ENCODE measurements at places on chromosomes 7 and 10.

- no peak for DNase-seq
These were observed 32.4 kb upstream of the ZMIZ2 start for GRCh38 chr7:44716205-44716604.

DNA sequence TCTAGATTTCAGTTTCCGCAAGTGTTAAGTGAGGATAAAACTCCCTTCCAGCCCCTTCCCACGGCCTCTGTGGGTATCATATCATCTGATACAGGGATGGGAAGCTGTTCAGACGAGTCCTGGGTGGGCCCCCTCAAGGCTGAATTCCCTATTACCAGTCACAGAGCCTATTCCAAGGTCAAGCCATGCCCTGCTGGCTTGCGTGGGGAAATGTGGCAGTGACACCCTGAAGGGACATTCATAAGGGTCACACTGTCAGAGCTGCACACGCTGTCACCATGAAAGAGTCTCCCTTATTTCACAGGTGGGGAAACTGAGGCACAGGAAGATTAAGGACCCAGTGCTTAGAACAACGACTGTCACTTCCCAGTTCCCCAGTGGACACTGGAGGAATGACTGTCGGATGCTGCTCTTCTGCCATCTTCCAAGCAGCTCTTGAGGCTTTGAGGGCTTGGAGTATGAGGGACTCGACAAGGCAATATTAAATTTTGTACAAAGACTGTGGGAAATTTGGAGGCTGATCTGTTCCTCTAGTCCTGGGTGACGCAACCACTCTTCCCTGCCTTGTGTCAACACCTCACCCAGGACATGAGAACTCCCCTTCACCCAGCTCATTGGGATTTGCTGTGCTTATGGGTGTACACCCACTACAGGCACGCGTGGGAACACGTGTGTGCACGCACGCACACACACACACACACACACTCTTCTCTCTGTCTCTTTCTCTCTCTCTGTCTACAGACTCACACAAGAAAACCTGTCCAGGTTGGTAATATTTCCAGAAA is 386.0 kb downstream of the RPS24 start:
- DNase-seq: no peak

- no peak for DNase-seq
These were observed 198.1 kb upstream of the STK17A start for GRCh38 chr7:43384616-43385308.

DNA sequence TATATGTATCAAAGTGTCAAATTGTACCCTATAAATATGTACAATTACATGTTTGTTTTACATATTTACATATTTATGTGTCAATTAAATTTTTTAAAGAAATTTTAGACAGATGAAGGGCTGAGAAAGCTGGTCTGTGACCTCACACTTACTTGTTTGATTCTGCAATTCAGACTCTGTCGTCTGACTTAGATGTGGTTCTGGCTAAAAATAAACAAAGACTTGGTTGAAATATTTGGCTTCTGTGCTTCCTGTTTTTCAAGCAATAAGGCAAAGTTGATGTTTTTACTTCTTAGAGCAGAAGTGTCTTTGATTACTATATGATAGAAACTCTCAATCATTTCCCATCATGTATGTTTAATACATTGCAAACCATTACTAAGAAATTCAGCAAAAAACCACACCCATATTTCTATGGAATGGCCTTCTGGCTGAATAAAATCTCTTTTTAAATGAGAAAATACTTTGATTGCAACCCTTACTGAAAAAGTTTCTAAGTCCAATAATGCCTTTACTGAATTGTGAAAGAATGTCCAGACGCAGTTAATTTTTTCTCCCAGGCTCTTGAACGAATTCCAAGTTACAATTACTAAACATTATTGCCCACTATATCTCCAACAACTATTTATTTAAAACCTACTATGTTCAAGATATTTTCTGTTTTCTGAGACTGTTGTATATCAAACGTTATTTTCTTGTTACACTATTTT is 59.5 kb upstream of the PRKG1 start:
- no peak for DNase-seq

DNA sequence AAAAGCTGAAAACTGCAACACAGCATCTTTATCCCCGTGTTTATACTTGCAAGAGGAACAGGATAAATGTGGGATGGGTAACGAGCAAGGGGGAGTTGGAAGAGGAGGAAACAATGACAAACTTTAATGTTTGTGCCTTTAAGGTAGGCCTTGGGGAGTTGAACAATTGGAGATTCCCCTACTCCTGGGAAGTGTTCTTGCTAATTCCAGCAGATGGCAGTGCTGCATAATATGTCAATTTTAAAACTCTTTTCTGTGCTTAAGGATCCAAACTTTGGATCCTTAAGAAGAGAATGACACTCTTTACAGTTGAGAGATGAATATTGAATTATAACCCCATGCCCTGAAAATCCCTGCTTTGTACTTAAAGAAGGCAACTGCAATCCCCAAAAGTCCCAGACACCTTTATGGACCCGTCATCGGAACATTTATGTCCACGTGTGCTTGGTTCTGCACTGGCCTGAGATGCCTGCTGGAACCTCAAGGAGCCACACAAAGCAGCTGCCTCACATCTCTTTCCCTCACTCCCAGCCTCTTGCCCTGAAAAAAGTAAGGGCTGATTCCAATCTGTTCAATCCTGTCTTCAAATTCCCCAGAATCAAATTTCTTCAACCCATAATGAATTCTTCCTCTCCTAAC is 12.0 kb downstream of the IFIT5 start:
- DNase-seq: peak; percentile 66

GRCh38 chr10:107160866-107161265 is 3.6 kb downstream of the SORCS1 start:
- DNase-seq: no peak

- no peak for DNase-seq
These were observed 13.2 kb upstream of the MAP3K8 start for GRCh38 chr10:30420766-30421165.

- peak; percentile 70 for DNase-seq
These were observed 497 bp downstream of the PPP2R2D start for GRCh38 chr10:131901181-131901829.

GRCh38 chr7:141355032-141355431 is 196.2 kb upstream of the AGK start:
- no peak for DNase-seq

GRCh38 chr10:8975535-8975934 is 921.0 kb downstream of the GATA3 start:
- DNase-seq: no peak

GRCh38 chr10:124384591-124385190 is 34.0 kb downstream of the OAT start:
- DNase-seq: no peak

GRCh38 chr7:73896454-73896853 is 35.5 kb downstream of the TMEM270 start:
- DNase-seq: no peak

GRCh38 chr10:113788604-113789083 is 37.2 kb downstream of the PLEKHS1 start:
- DNase-seq: peak; percentile 63

DNA sequence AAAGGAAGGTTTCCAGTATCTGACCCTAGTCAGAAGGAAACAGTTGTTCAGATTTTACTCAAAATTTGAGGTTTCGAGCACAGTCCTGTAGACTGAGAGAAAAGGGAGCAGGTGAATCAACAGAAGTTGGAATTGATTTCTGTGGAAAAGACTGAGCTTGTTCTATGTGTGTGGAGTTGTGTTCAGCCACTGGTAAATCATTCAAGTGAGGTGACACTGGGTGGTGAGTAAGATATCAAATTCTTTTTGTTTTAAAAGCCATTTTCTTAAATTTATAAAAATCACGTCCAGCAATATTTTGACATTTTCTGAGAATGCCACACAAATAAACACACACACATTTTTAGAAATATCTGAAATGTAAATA is 165.1 kb downstream of the HGF start:
- DNase-seq: no peak

DNA sequence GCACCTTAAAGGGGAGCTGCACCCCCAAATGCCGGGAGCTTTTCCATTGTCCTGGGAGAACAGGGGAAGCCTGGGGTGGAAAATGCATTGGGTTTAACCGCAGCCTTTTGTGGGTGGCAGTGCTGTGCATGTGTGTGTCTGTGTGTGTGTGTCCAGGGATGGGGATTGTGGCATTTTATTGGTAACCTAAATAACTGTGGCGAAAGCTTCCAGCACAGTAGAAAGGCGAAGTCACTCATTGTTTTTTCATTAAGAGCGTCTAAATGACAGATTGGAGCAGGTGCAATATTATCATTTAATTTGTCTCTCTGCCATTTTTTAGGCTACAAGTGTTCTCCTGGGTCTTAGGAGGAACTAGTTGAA is 55.1 kb downstream of the INSIG1 start:
- no peak for DNase-seq

DNA sequence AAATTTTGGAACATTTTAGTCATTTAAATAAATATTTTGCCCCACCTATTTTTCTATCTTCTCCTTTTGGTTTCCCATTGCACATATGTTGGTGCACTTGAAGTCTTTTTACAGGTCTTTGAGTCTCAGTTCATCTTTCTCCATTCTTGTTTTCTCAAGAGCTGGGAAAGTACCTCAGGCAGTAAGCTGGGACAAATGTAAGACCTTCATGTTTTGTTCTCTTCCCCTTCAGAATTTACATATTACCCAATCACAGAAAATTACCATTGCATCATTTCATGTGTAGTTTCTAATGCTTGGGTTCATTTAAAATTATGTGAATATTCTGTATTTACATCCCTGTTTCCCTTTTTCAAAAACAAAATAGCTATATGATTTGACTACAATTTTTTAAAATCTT is 1150.0 kb upstream of the POT1 start:
- no peak for DNase-seq

DNA sequence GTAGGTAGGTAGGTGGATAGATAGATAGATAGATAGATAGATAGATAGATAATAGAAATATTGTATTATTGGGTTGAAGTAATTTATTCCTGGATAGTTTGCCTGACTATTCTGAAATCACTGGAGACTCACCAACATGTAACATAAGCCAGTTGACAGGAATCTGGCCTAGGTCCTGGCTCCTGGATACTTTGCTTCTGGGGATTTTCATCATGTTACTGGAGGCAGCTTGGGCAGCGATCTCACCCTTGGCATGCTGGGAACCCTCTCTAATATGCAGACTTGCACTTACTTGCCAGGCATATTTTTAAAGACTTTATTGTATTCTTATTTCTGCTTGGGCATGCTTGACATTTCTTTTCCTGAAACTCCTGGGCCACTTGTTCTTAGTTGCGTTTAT is 709.1 kb upstream of the FZD8 start:
- DNase-seq: no peak

GRCh38 chr7:16755397-16755796 is 1.8 kb downstream of the TSPAN13 start:
- DNase-seq: peak; percentile 40

- no peak for DNase-seq
These were observed 310.1 kb upstream of the SORCS1 start for GRCh38 chr10:107474650-107475049.

- no peak for DNase-seq
These were observed 79.3 kb upstream of the MEOX2 start for GRCh38 chr7:15765753-15766152.

DNA sequence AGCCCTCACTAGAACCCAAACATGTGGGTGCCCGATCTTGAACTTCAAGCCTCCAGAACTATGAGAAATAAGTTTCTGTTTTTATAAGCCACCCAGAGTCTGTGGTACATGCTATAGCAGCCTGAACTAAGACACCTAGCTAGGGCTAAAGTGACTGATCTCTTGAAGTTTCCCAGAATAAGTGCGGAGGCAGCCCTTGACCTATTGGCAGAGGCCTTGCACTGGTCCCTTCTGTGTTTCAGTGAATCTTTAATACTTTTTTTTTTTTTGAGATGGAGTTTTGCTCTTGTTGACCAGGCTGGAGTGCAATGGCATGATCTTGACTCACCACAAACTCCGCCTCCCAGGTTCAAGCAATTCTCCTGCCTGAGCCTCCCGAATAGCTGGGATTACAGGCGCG is 85.1 kb downstream of the SVOPL start:
- no peak for DNase-seq

GRCh38 chr7:29995652-29996051 is 6.1 kb upstream of the SCRN1 start:
- DNase-seq: no peak

- DNase-seq: no peak
These were observed 21.1 kb downstream of the CHUK start for GRCh38 chr10:100208276-100208675.

GRCh38 chr7:7731732-7732131 is 13.3 kb upstream of the RPA3 start:
- DNase-seq: peak; percentile 15

- peak; percentile 77 for DNase-seq
These were observed 448 bp upstream of the PTER start for GRCh38 chr10:16436367-16436757.

DNA sequence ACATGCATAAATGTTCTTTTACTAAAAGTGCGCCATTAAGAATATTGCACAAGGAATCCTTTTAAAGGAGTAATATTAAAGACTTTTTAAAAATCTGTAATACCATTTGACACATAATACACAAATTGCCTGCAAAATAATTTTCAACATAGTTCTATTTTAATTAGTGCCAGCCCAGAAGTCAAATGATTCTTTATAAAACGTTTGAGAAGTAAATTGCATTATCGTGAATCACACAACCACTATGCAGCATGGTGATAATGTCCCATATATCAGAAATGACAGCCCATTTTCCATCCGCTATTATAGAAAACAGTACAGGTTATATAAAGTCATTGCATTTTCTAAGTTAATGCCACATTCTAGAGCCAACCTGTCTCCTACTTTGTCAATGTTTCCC is 324.0 kb downstream of the IPMK start:
- no peak for DNase-seq

DNA sequence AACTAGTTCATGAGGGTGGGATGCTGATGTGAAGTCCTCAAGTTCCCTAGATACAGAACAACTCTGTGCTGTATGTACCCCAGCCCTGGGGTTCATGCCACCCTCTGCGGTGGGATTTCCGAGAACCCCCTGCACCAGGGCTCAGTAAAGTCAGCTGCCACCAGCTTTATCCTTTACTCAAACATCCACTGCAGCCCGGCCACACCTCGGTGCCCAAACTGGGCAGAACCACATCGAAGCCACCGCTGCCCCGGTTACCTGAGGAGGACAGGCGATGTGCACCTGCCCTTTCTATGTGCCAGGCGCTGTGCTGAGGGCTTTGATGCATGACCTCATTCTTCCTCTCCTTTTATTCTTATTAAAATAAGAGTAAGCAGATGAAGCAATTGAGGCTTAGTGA is 9.9 kb upstream of the CALML5 start:
- DNase-seq: peak; percentile 80

DNA sequence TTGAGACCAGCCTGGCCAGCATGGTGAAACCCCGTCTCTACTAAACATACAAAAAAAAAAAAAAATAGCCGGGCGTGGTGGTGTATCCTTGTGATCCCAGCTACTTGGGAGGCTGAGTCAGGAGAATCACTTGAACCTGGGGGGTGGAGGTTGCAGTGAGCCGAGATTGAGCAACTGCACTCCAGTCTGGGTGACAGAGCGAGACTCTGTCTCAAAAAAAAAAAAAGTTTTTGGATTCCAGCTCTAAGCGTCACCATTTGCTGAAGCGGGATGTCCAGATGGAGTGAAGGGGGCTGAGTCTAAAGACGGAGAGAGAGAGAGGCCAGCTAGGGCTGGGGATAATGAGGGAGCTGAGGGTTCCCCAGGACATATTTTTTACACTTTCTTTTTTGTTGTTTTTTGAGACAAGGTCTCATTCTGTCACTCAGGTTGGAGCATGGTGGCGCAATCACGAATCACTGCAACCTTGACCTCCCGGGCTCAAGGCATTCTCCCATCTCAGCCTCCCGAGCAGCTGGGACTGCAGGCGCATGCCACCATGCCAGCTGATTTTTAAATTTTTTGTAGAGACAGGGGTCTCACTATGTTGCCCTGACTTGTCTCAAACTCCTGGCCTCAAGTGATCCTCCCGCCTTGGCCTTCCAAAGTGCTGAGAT is 9.4 kb upstream of the HK1 start:
- DNase-seq: no peak

- no peak for DNase-seq
These were observed 334.8 kb downstream of the GLRX3 start for GRCh38 chr10:130470973-130471372.
